Endothelial cell (in vitro differentiated cells): ENCODE measurements at places on chromosomes 11 and 22. TPM values are rescaled to one million over a fixed set of nuclear protein-coding genes. Genes with fewer than 3 reads are reported as not detected.

HPX gene
- total RNA-seq = 1.4 TPM

C11orf86 gene
- total RNA-seq = not detected

ATG13 gene
- total RNA-seq = 85.6 TPM

NLRP14 gene
- 0.13 TPM for total RNA-seq

IGSF22 gene
- 0.74 TPM for total RNA-seq

- no peak overlapping the region for H3K4me3 ChIP-seq
- H3K27ac ChIP-seq = no peak overlapping the region
- DNase-seq = no peak
- no peaks in the 10 kb centered on the region for H3K4me1 ChIP-seq
- no peaks in the 10 kb centered on the region for H3K36me3 ChIP-seq
Observed at GRCh38 chr22:48884786-48885185, 942.9 kb downstream of the BRD1 start.

DNA sequence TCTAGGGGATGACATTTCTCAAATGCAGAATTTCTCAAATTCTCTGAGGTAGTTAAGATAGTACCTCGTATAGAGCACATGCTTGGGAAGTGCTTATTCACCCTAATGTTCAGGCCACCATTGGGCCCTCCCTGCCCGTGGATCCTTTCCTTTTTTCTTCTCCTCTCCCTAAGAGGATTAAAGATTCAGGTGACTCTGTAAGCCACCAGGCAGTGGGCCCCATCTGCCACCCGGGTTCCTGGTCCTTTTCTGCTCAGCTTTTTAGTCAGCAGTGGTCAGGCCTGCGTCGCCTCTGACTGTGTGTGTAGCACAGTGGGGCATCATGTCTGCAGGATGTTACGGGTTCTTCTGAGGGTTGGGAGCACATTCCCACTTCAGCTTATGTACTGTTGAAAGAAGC is 7.2 kb downstream of the CEP164 start:
- no peak overlapping the region for H3K4me3 ChIP-seq
- peaks cover 21% of the 10 kb centered on the region for H3K4me1 ChIP-seq
- peaks cover 4% of the 10 kb centered on the region for H3K27me3 ChIP-seq
- no peak overlapping the region for H3K27ac ChIP-seq
